ENCODE measurements at places on chromosomes 3 and 15. TPM values are rescaled to one million over a fixed set of nuclear protein-coding genes. Genes with fewer than 3 reads are reported as not detected.

DNA sequence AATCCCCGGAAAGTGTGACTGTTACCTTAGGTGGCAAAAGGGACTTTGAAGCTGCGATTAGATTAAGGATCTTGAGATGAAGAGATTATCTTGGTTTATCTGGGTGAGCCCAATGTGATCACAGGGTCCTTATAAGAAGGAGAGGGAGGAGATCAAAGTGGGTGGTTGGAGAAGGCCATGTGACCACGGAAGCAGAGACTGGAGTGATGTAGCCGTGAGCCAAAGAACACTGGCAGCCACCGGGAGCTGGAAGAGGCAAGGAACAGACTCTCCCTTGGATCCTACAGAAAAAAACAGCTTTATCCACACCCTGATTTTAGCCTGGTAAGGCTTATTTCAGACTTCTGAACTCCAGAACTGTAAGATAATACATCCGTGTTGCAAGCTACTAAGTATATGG is 29.9 kb downstream of the CRABP1 start:
- H3K36me3 ChIP-seq, result no peaks in the 10 kb centered on the region
- no peak overlapping the region for H3K27ac ChIP-seq
- H3K4me3 ChIP-seq, result no peak overlapping the region

DNA sequence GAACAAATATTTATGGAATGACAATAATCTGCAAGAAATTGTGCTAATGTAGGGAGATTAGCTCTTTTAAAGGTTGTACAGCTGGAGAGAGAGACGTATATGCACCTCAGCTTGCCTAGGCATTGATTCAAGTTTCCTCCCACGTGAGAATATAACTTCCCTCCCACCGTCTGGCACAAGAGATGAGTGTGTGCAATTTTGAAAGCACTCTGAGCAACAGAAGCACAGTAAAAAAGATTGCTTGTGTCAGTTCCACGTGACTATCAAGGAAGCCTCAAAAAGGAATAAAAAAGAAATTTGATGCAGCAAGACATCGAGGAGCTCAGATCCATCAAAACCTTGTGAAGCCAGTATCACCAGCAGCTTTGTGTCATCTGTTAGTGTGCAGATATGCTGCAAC is 435.3 kb downstream of the TUSC7 start:
- H3K27ac ChIP-seq, result peak overlapping the region; percentile 4
- H3K4me1 ChIP-seq, result peaks cover 32% of the 10 kb centered on the region
- no peak for DNase-seq
- no peak overlapping the region for H3K4me3 ChIP-seq
- H3K36me3 ChIP-seq, result no peaks in the 10 kb centered on the region
- H3K27me3 ChIP-seq, result no peaks in the 10 kb centered on the region

DNA sequence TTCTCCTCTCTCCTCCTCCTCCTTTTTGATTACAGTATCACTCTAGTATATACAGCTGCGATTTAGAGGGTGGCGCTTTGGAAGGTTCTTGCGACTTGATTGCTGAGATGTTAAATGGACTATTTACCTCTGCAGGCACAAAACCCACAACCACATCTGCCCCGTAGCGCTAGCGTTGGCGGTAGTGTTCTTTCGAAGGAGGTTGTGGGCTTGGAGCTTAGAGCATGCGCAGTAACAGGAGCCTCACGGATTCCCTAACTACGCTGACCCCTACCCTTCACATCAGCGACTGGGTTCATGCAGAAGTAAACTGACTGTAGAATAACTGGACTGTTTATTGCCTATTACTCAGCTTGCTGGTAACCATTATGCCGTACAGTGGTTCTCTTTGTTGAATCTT is 58.0 kb downstream of the CGGBP1 start:
- no peaks in the 10 kb centered on the region for H3K27me3 ChIP-seq
- H3K27ac ChIP-seq, result no peak overlapping the region
- H3K4me3 ChIP-seq, result peak overlapping the region; percentile 80

GRCh38 chr15:45395943-45396342 is 17.6 kb upstream of the GATM start:
- H3K36me3 ChIP-seq, result no peaks in the 10 kb centered on the region
- DNase-seq, result no peak
- H3K27me3 ChIP-seq, result peaks cover 52% of the 10 kb centered on the region
- no peak overlapping the region for H3K4me3 ChIP-seq
- no peak overlapping the region for H3K27ac ChIP-seq
- H3K4me1 ChIP-seq, result no peaks in the 10 kb centered on the region

GRCh38 chr3:48555231-48555948 is 1.2 kb downstream of the PFKFB4 start:
- no peaks in the 10 kb centered on the region for H3K27me3 ChIP-seq
- peak overlapping the region; percentile 77 for H3K27ac ChIP-seq
- H3K4me1 ChIP-seq, result peaks cover 39% of the 10 kb centered on the region
- peaks cover 3% of the 10 kb centered on the region for H3K36me3 ChIP-seq

GRCh38 chr3:137105277-137105977 is 147.6 kb downstream of the IL20RB start:
- H3K4me3 ChIP-seq, result no peak overlapping the region
- H3K4me1 ChIP-seq, result no peaks in the 10 kb centered on the region
- no peaks in the 10 kb centered on the region for H3K36me3 ChIP-seq

DNA sequence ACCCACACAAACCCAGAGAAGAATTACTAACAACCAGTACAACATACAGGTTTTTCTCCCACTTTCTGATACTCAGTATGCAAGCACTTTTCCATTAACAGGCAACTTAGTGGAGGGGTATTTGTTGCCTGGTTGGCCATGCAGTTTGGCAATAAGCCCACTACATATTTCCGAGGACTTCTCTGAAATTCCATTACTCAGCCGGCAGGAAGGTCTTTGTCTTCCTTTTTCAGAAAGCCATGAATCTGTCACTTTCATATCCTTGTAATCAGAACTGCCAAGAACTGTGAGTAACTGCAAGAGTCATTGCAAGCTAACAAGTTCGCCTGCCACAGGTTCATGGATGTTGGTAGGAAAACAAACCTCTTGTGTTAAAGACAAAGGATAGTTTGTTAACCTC is 422.3 kb upstream of the ROBO1 start:
- no peak overlapping the region for H3K27ac ChIP-seq
- no peak overlapping the region for H3K4me3 ChIP-seq
- no peak for DNase-seq
- H3K36me3 ChIP-seq, result no peaks in the 10 kb centered on the region
- no peaks in the 10 kb centered on the region for H3K27me3 ChIP-seq

DNA sequence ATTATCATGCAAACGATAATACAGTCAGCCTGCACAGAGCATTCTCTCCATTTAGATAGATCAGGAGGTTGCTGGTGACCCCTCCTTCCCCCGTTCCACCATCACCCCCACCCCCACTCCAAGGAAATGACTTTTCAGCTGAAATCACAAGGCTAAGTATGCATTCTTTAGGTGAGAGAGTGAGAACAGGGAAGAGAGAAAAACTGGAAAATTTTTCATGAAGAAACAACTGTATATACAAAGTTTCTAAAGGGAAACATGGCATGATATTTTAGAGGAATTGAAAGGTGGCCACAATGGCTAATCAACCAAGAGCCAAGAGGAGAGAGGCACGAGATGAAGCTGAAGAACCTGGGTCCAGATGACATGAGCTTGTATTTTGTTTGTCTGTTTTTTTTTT is 22.2 kb downstream of the BCL2A1 start:
- no peak for DNase-seq
- H3K4me1 ChIP-seq, result no peaks in the 10 kb centered on the region
- no peaks in the 10 kb centered on the region for H3K36me3 ChIP-seq
- H3K27me3 ChIP-seq, result peaks cover 9% of the 10 kb centered on the region
- H3K27ac ChIP-seq, result no peak overlapping the region
- H3K4me3 ChIP-seq, result no peak overlapping the region

DNA sequence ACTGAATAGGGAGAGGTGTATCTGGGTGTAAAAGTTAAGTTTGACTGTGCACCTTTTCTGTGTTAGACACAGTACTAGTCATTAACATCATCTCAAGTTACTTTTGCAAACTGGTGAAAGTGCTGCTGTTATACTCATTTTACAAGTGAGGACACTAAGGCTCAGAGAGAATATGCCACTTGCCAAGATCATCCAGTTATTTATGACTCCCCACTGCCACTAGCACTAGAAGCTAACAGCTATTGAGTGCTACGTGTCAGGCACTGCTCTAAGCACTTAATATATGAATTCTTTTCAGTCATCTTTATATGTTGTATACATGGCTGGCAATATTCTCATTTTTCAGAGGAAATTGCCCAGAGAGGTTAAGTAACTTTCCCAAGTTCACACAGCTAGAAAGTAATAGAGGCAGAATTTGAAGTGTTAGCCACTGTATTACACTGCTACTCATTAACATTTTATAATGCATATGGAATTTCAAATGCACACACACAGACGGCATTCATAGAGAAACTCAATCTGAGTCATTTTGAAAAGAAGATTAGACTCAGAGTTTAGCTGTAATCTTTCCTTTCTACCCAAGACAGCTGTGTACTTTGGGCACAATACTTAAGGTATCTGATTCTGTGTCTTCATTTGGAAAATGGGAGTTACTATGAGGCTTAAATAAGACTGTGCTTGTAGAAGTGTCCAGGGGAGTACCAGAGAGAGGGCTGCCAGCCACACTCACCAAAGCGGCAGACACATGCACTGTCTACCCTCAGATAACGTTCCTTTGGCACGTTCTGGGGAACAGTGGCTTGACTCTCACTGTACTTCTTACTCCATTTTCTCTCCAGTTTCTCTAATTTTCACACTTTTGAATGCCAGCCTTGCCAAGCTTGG is 1.3 kb upstream of the MASP1 start:
- H3K36me3 ChIP-seq, result no peaks in the 10 kb centered on the region
- peaks cover 34% of the 10 kb centered on the region for H3K27me3 ChIP-seq
- no peak for DNase-seq
- H3K4me1 ChIP-seq, result peaks cover 23% of the 10 kb centered on the region

GRCh38 chr15:40501487-40501886 is 30.7 kb downstream of the CHST14 start:
- no peak overlapping the region for H3K27ac ChIP-seq
- peaks cover 22% of the 10 kb centered on the region for H3K27me3 ChIP-seq
- no peak for DNase-seq
- H3K4me3 ChIP-seq, result no peak overlapping the region
- no peaks in the 10 kb centered on the region for H3K36me3 ChIP-seq

DNA sequence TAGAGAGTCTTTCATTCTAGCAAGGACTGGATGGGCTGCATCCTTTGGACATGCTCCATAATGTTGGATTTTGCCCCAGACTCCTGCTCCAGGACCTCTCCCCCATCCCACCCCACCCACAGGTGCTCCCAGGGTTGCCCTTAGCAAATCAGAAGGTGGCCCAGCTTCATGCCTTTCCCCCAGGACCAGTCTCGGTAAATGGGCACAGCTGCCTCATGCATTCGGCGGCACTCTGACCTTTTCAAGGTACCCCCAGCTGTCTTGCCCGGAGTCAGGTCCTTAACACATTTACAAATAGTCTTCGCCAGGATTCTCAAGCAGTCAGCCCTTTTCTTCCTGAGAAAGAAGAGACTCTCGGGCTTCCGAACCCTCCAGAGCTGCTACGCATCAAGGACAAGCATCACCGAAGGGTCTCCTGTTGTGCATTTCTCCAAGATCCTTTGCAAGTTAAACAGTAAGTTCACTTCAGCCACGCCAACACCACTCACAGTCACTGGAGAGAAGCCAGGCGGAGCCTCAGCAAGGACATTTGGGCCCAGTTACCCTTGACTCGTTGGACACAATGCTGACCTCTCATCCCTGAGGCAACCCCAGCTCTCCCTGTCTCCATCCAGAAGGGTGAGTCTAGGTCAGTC is 287.8 kb downstream of the FAM43A start:
- peaks cover 19% of the 10 kb centered on the region for H3K27me3 ChIP-seq
- peak; percentile 36 for DNase-seq
- H3K4me1 ChIP-seq, result no peaks in the 10 kb centered on the region
- H3K36me3 ChIP-seq, result no peaks in the 10 kb centered on the region
- no peak overlapping the region for H3K4me3 ChIP-seq
- no peak overlapping the region for H3K27ac ChIP-seq

DNA sequence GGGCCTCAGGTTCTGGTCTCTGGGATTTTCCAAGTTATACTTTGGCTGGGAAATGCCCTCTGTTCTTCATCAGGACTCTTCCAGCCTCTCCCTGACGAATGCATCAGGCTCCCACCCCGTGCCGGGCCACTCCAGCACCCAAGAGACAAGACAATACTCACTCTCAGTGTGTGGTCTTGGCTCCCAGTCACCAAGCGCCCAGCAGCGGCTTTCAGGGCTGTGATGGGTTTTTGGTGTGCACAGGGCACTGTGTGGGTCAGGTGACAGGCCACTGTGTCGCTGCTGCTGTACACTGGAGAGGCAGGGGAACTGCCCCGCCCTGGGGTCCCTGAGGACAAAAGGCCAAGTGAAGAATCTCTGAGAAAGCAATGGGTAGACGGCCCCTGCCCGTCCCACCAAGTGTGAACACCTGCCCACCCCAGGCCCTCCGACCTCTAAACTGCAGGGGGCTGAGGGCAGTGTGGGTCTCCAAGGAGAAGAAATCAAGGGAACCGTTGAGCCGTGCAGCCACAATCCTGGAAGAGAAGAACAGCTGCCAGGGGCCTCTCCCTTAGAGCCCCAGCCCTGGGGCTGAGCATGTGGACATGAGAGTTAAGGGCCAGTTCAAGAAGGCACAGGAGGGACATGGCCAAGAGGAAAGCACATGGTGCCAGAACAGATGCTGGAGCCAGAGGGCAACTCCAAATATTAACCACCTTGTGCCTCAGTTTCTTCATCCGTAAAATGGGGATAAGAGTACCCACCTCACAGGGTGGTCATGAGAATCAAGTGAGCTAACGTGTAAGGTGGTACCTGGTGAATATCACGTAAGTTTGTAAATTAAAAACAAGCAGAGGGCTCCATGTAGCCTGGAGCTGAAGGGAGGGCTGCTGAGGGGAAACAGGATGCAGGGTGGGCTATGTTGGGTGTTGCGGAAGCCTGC is 34.1 kb downstream of the PTPN23 start:
- H3K27ac ChIP-seq, result peak overlapping the region; percentile 41
- peaks cover 14% of the 10 kb centered on the region for H3K36me3 ChIP-seq
- no peak overlapping the region for H3K4me3 ChIP-seq

- no peak for DNase-seq
- H3K4me1 ChIP-seq, result no peaks in the 10 kb centered on the region
- no peak overlapping the region for H3K4me3 ChIP-seq
- no peak overlapping the region for H3K27ac ChIP-seq
- peaks cover 2% of the 10 kb centered on the region for H3K27me3 ChIP-seq
- no peaks in the 10 kb centered on the region for H3K36me3 ChIP-seq
Measured at GRCh38 chr3:127865941-127866340, 43.6 kb upstream of the MGLL start.

The FANCD2OS gene
- total RNA-seq, result not detected

The GOLGA8R gene
- 1.8 TPM for total RNA-seq

The RAD51 gene
- total RNA-seq, result 20.5 TPM

The DGKG gene
- total RNA-seq, result 11.6 TPM

The TLNRD1 gene
- total RNA-seq, result 20.1 TPM

The EXD1 gene
- total RNA-seq, result not detected

The SLC24A5 gene
- 1.3 TPM for total RNA-seq

The NPAP1 gene
- total RNA-seq, result 0.12 TPM

The CCR9 gene
- not detected for total RNA-seq

The ACAN gene
- 0.05 TPM for total RNA-seq

The C3orf70 gene
- total RNA-seq, result 1.6 TPM

All from type B pancreatic cell (in vitro differentiated cells).